ENCODE measurements at places on chromosomes 11 and 22.

DNA sequence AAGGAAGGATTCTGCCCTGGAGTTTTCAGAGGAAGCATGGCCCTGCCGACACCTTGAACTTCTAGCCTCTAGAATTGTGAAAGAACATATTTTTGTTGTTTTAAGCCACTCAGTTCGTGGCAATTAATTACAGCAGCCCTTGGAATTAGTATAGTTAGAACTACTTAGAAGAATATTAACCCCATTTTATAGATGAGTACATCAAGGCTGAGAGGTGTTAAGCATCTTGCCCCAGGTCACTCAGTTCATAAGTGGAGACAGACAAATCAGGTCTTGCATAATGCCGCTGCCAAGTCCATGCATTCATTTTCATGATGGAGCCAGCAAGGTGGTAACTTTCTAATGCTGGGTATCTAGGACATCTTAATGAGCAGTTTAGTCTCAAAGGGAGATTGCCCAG lies 26.6 kb downstream of the LDLRAD3 start:
- DNase-seq = no peak

GRCh38 chr11:18248561-18248960 lies at the start of gene SAA2:
Gene SAA2 (minus strand): TSS chr11:18248668. CDS start chr11:18248011, 657 bp downstream.
- DNase-seq = no peak

- no peak for DNase-seq
Observed at GRCh38 chr11:1371836-1372465, 17.8 kb upstream of the BRSK2 start.

DNA sequence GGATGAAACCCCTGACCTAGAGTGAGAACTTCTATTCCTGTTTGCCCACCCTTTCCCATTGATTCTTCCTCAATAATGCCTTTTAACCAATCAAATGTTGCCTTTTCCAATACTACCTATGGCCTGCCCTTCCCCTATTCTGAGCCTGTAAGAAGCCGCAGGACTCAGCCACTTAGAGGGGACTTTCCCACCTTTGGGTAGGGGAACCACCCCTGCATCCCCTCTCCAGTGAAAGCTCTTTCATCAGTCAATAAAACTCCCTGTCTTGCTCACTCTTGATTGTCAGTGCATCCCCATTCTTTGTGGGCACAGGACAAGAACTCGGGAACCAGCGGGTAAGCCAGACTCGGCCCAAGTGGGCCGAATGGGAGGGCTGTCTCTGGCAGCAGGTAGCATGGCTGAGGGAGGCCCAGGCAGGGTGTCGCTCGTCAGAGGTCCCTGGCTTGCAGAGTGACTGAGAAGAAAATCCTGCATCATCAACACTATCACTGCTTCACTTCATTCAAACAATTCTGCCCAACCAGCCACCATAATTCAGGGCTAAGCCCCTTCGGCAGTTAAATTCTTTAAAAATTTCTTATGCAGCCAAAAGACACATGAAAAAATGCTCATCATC lies 30.4 kb downstream of the LDHAL6A start:
- no peak for DNase-seq

GRCh38 chr22:48714231-48714630 lies 1113.4 kb downstream of the BRD1 start:
- DNase-seq = no peak

GRCh38 chr22:44890416-44891292 lies 119.2 kb downstream of the PHF21B start:
- no peak for DNase-seq

GRCh38 chr11:132037956-132038355 lies 667.5 kb downstream of the NTM start:
- DNase-seq = no peak

GRCh38 chr11:17412488-17413180 lies 24.2 kb upstream of the KCNJ11 start:
- no peak for DNase-seq

DNA sequence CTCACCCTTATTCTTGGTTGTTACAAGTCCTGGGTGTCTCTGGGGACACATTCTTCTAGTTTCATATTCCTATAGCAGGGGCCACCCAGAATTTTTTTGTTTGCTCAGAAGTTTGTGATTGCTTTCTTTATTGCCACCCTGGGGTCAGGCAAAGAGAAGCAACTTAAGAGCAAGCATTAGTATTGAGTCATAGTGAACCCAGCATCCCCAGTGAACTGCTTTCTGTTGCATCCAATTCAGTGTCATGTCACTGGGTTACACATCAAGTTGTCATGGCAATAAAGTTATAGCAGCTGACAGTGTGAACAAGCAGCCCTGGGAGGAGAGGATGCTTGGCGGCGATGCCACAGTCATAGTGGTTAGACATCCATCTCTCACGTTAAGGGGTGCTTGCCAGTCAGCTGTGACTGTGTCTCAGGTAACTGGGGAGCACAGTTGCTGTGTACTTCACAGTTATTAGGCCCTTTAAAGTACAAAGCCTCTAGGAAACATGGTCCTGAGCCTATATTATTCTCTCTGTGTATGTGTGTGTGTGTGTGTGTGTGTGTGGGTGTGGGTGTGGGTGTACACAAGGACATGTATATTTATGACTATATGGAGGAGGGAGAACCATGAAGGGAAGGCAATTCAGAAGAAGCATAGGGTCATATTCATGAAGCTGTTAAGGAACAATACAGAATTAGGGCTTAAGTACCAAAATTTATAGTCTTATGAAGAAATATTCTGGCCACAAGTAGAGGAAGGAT lies 52.5 kb downstream of the TRIM44 start:
- no peak for DNase-seq

DNA sequence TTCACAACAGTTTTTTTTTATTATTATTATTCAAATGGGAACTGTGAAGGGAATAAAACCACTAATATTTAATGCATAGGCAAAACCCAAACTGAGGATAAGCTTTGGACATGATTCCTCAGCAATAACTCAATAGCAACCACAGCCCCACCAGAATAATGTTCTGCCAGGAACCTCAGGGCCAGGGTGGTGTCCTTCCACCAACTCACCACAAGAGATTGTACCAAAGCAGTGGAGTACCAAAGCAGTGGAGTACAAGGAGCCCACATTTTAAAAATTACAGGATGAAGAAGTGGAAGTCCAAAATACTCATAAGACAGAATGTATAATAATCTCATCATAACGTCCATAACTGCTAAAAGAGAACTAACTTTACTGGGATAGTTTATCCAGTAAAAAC lies 32.5 kb upstream of the FZD4 start:
- no peak for DNase-seq

DNA sequence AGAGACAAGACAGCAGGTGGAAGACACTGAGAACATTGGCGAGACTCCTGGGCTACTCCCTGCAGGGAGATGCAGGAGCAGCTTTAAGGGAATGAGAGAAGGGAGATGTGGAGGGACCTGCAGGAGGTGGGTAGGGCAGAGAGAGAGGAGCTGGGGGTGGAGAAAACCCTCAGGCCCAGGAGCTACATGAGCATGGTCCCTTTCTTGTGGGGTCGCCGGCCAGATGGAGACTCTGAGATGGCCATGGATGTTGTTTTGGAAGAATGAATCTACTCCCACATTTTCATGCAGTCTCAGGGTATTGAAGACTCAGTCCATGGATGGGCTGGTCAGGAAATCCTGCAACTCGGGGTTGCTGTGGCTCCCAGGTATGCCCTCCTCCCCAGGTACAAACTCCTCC lies 1381.9 kb downstream of the TBC1D22A start:
- DNase-seq = no peak

GRCh38 chr22:42820045-42820763 lies 36.9 kb downstream of the ARFGAP3 start:
- DNase-seq = no peak

DNA sequence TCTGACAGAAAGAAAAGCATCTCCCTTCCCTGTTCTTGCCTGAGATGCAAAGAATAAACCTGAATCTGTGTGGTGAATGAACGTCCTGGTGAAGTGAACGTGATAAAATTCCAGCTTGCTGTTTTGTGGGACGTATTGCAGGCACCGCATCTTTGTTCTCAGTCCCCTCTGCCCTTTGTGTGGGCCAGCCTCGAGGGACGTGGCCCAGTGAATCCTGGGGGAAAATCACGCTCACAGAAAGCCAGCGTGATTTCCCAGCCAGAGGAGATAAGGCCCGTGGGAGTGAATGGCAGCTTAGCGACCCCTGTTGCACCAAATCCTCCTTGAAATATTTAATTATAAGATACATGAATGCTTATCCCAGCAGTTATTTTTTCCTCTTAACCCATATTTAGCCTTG lies 129.1 kb downstream of the COMMD9 start:
- DNase-seq = no peak

DNA sequence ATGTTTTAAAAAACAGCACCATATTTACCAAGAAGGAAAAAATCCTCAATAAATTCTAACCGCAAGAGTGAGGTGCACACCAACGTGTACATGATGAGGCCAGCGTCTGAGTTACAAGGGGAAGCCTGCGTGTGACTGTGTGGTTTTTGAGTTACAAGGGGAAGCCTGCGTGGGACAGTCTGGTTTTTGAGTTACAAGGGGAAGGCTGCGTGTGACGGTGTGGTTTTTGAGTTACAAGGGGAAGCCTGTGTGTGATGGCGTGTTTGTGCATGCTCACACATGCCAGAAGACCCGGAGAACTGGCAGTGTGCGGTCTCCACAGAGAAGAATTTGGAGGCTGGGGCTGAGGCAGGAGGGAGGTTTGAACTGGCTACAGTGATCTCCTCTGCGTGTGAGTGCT lies 1376.4 kb downstream of the TBC1D22A start:
- no peak for DNase-seq

DNA sequence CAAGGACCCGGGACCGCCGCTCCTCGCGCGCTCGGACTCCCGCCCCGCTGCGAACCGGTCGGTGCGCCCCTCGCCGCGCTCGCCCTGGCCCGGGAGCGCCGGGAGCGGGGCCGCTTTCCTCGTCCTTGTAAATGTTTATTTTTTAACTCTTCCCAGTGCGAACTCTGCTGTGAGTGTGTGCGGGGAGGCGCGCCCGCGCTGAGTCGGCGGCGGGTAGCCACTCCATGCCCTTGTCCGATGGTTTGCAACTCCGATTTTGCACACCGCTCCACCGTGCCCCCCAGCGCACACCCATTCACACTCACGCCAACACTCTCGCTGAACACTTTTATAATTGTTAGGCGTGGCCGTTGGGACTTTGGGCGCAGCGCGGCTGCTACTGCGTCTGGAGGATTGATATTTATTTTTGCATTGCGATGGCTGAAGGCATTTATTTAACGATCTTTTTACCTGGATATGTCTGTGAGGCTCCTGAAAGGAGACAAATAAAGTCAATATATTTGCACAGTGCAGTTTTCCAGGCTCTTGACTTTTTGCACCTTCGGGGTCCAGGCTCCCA lies 1.0 kb downstream of the C11orf96 start:
- DNase-seq = no peak

DNA sequence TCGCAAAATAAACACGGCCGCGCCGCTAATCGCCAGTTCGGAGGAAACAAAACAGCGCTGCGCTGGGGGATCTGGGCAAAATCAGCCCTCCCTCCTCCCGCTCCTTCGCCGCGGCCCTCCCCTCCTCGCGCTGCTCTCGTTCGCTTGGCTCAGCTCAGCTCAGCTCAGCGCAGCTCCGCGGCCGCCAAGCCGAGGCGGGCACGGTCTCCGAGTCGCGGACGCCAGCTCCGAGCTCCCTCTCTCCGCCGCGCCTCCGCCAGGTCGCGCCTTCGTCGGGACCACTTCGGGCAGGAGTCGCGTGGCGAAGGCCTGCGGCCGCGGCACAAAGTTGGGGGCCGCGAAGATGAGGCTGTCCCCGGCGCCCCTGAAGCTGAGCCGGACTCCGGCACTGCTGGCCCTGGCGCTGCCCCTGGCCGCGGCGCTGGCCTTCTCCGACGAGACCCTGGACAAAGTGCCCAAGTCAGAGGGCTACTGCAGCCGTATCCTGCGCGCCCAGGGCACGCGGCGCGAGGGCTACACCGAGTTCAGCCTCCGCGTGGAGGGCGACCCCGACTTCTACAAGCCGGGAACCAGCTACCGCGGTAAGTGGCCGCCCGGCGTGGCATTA lies at the start of gene SPON1:
SPON1 (plus strand) TSS at position 162 of the 607 bp plus-strand sequence; CDS start at position 344, 182 bp downstream.
- peak; percentile 57 for DNase-seq

- peak; percentile 91 for DNase-seq
Observed at GRCh38 chr11:66744485-66745355, 15.7 kb upstream of the SPTBN2 start.

DNA sequence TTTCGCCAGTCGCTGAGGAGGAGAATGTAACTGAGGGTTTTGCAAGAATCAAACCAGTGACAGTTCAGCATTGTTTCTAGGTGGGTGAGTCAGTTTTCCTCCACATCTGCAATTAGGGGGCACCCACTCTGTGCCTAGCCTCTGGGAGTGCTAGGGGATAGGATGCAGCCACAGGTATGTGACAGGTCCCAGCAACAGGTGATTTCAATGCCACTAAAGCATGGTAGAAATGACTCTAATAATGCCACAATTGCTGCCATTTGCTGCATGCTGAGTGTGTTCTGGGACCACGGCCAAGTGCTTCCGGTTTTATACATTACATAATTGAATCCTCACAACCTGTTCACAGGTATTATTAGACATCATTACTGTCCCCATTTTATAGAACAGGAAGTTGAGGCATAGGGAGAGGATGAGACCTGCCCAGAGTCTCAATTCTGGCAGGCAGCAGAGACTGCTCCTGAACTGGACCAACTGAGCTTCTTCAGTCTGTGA lies 556 bp downstream of the CRYBB2 start:
- DNase-seq = no peak

- DNase-seq = no peak
Observed at GRCh38 chr11:75563501-75563977, 1.5 kb downstream of the SERPINH1 start.

- peak; percentile 22 for DNase-seq
Observed at GRCh38 chr11:111602865-111603610, 789 bp downstream of the SIK2 start.

GRCh38 chr11:28026634-28027290 lies 81.2 kb downstream of the KIF18A start:
- DNase-seq = no peak

DNA sequence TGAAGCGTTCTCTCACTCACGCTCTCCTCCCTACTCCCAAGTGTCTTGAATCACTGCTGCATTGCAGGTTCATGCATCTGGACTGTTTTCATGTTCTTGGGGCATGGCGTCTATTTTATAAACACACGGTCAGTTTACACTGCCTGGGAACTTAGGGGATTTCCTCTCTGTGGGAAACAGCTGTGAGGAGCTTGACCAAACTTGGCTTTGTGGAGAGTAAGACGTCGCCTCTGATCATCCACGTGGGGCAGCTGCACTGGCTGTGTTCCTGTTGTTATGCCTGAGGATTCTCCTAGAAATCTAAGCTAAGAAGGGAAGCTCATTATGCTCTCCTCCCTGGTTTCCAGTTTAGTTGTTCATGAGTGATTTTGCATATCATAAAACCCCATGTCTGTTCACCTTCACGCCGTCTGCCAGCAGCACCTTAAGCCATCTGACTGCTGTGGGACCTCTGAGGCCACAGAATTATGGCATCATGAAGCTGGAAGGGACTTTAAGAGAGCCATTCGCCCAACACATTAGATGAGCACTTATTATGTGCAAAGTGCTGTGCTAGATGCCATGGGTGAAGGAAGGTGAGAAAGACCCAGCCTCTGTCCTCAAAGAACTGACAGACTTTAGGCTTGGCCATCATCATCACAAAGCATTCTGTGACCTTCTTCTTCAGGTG lies 38.8 kb upstream of the POU2AF1 start:
- DNase-seq = no peak
